Erythroblast (primary cell): ENCODE measurements at places on chromosomes 13 and 19.

DNA sequence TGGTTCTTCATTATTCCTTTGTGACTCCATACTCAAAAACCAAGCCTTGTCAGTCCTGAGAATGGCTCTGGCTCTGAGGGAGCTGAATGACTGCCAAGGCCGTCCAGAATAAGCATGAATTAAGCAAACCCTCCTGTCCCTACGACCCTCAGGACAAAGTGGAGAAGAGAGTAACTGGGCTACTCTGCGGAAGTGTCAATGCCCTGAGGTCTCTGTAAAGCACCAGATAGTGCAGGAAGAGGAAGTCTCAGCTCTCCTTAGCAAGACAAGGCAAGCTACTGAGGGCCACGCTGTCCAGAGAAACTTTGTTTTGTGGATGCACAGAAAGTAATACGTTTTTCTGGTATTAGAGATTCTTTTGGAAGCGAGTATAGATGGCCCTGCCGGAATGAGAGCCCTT lies 94.1 kb downstream of the RNASEH2B start:
- DNase-seq: no peak

DNA sequence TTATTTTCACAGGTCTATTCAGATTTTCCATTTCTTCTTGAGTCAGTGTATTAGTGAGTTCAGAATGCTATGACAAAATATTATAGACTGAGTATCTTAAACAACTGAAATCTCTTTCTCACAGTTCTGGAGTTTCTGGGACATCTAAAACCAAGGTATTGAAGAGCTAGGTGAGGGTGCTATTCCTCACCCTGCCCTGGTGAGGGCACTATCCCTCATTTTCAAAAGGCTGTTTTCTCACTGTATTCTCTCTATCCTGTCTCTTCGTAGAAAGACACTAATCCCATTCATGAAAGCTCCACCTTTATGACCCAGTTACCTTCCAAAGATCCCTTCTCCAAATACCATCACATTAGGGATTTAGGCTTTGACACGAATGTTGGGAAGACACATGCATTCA lies 1617.1 kb downstream of the PCDH9 start:
- no peak for DNase-seq

- no peak for DNase-seq
Observed at GRCh38 chr13:33318037-33318436, 32.5 kb upstream of the STARD13 start.

DNA sequence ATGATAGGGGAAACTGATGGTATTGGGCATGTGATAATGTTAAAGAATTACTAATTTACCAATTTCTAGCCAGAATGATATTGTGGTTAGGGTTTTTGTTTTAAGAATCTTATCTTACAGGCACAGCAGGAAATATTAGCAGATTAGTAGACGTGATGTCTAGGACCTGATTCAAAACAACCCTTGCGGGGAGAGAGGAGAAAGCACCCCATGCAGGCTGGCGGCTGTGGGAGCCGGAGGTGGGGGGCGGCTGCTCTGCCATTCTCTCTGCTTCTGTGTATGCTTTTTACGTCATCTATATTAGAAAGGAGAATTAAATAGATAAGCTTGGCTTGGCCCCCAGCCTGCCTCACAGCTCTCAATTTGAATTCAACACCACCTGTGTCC lies 41.5 kb downstream of the MLLT1 start:
- DNase-seq: peak; percentile 80

- DNase-seq: peak; percentile 21
Observed at GRCh38 chr13:76971215-76971614, 20.7 kb upstream of the CLN5 start.

- DNase-seq: no peak
Observed at GRCh38 chr13:73850104-73850873, 283.9 kb downstream of the KLF12 start.

GRCh38 chr13:46926916-46927590 lies 30.2 kb upstream of the HTR2A start:
- DNase-seq: no peak
